ENCODE measurements at places on chromosomes 2 and 18.

GRCh38 chr18:24262087-24262486 lies 123.2 kb downstream of the CABYR start:
- DNase-seq, result no peak

- no peak for DNase-seq
These were observed 240.8 kb upstream of the PIK3C3 start for GRCh38 chr18:41713969-41714825.

DNA sequence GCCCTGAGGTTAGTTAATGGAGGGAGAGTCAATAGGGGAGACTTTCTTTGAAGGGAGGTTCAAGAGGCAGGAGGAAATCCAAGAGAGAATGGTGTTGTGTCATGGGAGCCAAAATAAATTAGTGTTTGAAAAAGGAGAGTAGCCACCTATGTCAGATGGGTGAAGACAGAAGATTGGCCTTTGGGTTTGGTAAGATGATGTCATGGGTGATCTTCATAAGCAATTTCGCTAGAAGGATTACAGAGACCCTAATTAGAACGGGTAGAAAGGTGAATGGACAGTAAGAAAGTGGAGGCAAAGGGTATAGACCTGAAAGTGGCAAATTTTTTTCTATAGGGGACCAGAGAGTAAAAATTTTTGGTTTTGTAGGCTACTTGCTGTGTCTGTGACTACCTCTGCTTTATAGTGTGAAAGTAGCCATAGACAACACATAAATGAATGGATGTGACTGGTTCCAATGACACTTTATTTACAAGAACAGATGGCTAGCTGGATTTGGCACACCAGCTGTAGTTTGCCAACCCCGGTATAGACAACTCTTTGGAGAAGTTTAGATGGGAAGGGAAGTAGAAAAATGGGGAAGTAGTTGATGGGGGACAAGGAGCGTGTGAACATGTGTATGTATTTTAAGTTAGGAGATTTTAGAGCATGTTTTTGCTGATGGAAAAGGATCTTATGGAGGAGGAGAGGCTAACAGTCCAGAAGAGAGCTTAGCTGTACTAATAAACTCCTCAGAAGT lies 9.3 kb downstream of the STAMBP start:
- no peak for DNase-seq

GRCh38 chr2:180677930-180678624 lies 302.3 kb upstream of the UBE2E3 start:
- no peak for DNase-seq

DNA sequence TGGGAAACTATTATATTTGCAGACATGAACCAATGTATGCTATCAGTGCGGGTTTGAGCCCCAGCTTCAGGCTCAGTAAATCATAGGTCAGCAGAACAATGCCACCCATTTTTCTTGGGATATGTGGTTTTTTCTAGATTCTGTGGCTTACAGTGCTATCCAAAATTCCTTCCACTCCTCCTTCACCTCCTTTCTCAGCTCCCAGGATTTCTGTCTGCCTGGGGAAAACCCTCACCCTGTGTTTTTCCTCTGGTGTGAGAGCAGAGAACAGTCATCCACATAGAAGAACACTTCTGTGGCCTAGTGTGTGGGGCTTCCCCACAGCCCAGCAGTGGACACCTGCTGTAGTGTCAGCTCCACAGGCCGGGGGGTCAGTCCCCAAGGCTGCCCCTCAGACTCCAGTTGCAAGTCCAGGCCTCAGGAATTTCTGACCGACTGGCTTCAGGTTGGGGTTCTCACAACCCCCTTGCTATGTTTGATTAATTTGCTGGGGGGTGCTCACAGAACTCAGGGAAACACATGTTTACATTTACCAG lies 238.2 kb downstream of the LDLRAD4 start:
- no peak for DNase-seq

- DNase-seq, result no peak
These were observed 93.6 kb downstream of the EPHA4 start for GRCh38 chr2:221478485-221478863.

DNA sequence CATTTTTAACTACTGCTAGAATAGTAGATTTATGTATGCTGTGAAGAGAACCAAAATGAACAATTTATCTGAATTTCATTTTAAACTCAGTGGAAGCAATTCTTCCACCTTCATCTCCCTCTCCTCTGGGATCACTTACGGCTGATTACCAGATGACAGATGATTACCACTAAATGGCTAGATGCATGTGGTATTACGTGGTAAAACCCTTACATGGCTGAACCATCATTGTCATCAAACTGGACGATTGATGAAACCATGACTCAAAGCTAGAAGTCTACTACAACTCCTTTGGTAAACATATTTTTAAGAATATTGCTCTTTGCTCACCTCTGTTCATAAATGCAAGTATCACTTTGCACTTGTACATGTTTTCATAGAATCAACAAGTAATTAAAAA lies 48.5 kb upstream of the DOCK10 start:
- DNase-seq, result no peak

DNA sequence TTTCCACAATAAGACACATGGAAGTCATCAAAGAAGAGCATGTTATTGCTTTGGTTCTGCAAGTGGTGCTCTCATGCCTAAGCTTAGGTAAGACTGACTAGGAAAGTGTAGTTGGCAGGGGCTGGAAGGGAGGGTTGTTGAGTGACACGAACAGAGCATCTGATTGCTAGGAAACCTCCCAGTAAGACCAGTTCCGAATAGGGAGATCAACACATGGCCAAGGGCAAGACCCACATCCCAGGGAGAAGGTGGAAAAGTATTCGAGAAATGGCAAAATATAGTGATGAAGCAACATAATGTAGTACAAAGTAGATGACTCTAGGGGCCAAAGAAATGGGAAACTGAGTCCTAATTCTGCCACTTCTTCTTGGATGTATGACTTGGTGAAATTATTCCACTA lies 33.8 kb upstream of the FMNL2 start:
- no peak for DNase-seq

DNA sequence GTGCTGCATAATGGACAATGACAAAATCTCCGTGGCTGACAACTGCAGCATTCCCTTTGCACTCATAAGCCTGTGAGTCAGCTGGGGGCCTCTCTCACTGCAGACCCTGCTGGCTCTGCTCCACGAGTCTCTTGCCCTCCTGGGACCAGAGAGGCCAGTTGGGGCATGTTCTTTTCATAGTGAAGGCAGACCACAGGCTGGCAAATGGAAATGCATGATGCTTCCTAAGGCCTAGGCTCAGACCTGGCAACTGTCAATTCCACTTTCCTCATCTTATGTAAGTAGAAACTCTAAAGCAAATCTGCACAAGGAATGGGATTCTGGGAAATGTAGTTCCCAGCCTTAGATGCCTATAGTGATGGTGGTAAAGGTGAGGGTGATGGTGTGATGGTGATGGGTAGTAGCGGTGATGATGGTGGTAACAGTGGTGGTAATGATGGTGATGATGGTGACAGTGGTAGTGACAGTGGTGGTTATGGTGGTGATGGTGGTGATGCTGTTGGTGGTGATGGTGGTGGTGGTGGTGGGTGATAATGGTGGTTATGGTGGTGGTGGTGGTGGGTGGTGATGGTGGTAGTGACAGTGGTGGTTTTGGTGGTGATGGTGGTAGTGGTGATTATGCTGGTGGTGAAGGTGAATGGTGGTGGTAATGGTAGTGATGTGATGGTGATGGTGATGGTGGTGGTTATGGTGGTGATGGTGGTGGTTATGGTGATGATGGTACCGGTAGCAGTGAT lies 185.8 kb upstream of the ARL4C start:
- DNase-seq, result no peak

DNA sequence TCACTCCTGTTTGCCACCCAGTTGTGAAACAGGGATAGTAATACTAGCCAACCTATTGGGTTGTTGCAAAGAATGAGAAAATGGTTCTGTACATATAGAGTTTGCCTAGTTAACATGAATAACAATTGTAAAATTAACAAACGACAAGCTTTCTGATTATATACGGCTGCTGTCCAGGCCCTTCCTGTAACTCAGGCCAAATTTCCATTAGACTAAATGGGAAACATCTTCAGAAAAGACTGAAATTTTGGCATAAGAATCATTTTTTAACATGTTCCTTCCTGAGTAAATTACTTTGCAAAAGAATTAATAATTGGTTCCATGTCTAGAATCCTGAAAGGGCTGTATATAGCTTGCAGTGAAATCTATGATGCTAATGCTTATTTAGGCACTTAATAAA lies 117.7 kb upstream of the SATB2 start:
- no peak for DNase-seq

DNA sequence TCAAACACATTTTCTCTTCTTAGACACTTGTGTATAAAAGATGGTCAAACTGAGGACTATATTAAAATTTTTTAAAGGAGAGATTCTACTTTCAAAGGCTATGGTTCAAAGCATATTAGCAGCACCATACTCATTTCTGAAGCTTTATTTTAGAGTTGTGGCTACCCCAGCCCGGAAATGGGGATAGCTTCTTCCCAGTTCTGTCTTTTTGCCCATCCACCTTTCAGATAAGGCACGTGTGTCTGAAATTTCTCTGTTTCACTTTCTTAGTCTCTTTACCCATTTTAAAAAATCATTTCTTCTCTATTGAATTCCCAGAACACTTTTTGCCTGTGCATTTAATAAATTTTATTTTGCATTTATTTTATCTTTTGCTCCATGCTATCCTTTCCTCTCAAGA lies 431.5 kb downstream of the RNF144A start:
- no peak for DNase-seq

DNA sequence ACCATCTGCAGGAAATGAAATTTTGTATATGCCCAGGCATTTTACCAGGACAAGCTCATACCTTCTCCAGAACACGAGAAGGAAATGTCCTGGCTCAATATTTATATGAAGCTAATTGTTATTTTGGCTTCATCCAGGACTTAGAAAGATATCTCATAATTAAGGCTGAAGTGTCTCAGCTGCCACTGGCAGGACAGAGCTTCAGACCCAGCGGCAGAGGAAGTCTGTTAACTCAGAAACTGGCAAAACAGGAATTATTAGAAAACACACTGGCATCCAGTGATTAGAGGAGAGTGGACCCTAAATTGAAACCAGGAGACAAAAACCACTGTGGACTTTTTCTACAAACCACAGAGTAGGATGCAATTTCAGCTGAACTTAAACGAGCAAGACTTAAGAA lies 329.7 kb downstream of the CYRIA start:
- no peak for DNase-seq

GRCh38 chr2:84776011-84776410 lies 104.9 kb downstream of the TRABD2A start:
- no peak for DNase-seq

DNA sequence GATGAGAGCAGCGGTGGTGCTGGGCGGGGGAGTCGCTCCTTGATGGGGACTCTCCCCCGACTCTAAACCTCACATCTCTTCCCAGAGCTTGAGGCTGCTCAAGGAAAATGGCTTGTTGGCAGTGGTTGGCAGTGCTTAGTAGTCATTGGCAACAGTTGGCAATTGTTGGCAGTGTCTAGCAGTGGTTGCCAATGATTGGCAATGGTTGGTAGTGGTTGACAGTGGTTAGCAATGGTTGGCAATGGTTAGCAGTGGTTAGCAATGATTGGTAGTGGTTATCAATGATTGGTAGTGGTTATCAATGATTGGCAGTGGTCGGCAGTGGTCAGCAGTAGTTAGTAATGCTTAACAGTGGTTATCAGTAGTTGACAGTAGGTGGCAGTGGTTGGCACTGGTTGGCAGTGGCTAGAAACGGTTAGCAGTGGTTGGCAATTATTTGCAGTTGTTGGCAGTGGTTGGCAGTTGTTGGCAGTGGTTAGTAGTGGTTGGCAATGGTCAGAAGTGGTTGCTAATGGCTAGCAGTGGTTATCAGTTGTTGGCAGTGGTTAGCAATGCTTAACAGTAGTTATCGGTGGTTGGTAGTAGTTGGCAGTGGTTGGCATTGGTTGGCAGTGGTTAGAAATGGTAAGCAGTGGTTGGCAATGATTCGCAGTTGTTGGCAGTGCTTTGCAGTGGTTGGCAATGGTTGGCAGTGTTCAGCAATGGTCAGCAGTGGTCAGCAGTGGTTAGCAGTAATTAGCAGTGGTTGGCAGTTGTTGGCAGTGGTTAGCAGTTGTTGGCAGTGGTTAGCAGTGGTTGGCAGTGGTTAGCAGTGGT lies 85.4 kb upstream of the OTOS start:
- no peak for DNase-seq

- DNase-seq, result no peak
These were observed 13.2 kb downstream of the CFAP65 start for GRCh38 chr2:219028141-219028540.

GRCh38 chr2:214376618-214377285 lies 34.1 kb upstream of the VWC2L start:
- DNase-seq, result no peak

- DNase-seq, result no peak
These were observed 60.5 kb upstream of the SMAD2 start for GRCh38 chr18:47990981-47991380.

DNA sequence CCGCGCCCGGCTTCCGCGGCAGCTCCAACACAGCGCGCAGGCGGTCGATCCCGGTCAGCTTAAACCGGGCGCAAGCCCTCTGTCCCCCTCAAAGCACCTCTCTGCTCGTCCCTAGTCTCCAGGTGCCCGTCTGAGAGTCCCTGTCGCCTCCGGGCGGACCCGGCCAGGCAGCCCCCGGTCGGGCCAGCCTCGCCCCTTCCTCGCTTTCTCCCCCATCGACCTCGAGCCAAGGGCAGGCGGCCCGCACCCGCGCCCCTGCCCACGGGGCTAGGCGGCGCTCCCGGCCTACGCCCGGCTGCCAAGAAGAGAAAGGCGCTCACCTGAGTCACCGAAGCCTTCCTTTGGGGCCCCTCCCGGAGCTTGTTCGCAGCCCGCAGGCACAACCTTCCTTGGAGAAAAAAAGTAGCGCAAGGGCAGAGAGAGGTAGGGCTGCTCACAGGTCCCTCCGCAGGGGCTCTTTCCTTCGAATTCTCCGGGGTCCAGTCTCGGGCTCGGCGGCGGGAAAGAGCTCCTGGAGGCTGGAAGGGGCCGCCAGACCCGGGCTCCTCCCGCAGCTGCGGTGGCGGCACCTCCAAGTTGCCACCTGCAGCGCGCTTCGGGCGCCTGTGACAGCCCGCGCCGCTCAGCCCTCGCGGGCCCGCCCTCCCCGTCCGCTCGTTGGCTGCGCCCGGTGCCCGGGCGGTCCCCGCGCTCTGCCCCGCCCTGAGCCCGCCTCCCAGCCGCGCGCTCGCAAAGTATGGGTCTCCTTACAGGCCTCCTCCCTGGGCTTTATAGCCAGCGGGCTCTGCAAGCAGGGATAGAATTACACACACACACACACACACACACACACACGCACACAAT lies 86.5 kb upstream of the EPB41L3 start:
- DNase-seq, result no peak

GRCh38 chr18:58896268-58896667 lies 31.6 kb downstream of the ZNF532 start:
- no peak for DNase-seq

GRCh38 chr2:217886720-217887309 lies 116.0 kb downstream of the TNS1 start:
- DNase-seq, result peak; percentile 25

GRCh38 chr2:160651416-160652200 lies 158.0 kb upstream of the RBMS1 start:
- DNase-seq, result no peak

DNA sequence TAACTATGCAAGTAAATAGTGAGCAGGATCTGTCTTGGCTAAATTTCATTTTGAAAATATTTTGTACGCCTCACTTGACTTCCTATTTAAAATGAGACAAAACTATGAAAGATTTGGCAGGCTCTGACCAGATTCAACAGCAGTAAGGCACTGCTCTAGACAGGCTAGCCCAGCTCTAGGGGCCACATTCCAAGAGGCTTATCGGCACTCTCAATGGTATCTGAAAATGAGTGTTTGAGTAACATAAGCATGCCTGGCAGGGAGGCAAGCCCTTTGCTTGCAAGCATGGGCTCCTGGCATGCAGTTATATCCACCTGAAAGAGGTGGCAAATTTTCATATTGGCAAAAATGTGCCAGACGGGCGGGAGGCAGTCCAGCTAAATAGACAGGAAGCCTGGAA lies 10.5 kb downstream of the CAPN13 start:
- no peak for DNase-seq

- no peak for DNase-seq
These were observed 111.7 kb downstream of the CDH2 start for GRCh38 chr18:28065031-28065792.
